ENCODE measurements at places on chromosomes 16 and 17.

GRCh38 chr17:41684035-41684434 lies 4.7 kb upstream of the EIF1 start:
- DNase-seq = no peak

DNA sequence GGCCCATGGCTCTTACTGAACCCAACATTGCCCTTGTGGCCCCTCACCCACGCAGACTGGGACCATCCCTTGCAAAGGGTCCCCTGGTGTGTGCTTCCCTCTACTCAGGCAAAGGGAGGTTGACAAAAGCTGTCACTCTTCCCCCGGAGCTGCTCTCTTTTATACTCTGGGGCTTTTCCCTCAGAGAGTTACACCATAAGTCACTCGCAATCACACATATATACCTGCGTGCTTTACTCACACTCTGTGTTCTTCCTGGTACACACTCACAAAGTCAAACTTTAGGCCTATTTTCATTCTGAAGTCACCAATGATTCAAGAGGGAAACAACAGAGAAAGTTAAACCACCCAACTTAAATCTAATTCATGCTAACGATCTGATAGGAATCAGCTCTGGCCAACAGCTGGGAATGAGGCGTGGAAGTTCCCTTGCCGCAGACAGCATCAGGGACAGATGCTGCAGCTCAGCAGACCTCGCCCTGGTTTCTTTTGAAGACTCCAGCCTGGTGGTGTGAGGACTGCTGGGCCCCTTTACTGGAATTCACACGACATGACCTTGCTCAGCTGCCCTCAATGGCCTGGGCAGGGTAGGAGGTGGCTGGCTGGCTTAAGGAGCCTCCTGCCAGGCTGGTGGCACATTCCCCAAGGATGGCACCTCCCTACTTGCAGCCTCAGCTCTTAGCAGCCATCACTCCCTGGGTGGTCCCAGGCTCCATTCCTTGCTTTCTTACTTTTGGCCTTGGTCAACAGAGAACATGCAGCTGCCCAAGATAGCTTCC lies 27.3 kb downstream of the HIC1 start:
- no peak for DNase-seq

GRCh38 chr16:67207249-67208091 lies 8.5 kb downstream of the ELMO3 start:
- no peak for DNase-seq

DNA sequence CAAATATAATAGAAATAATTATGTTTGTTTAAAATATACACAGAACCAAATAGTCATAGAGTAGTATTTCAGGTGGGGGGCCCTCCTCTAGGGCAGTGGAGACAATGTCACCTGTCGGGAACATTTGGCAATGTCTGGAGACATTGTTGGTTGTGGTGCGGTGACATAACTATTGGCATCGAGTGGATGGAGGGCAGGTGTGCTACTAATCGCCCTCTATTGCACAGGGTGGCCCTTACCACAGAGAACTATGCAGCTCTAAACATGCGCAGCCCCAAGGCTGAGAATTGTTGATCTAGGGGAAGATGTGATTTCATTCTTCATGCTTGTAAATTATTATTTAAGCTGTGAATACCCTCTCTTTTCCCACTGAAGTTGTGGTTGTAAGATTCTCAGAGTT lies 594.0 kb downstream of the WWOX start:
- DNase-seq = no peak

DNA sequence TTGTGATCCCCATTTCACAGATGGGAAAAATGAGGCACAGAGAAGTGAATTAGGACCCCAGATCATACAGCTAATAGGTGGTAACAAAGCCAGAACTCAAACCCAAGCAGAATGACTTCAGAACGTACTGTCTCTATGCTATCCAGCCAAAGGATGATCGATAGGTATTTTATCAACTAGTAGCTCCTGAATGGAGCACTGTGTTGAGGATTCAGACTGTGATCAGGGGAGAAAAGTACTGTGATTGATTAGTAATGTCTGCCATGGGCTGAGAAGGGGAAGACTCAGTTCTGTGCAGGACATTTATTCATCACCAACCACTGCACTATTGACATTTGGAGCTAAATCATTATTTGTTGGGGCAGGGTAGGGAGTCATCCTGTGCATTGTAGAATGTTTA lies 38.7 kb downstream of the CACNG4 start:
- no peak for DNase-seq

DNA sequence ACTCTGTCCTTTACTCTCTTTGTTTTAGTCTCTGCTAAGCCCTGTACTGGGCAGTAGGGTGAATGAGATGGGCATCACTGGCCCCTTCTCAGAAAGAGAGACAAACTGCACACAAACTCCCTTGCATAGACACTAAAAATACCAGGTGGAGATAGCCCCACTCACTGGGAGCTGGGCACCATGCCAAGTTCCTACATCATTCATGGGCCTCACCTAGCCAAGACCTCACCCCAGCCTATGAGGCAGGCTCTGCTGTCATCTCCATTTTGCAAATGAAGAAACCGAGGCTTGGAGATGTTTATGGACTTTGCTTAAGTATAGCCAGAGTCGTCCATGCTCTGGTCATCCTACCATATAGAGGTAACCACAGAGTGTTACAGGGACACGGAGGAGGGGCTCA lies 499.8 kb upstream of the CDH11 start:
- no peak for DNase-seq

- DNase-seq = no peak
Observed at GRCh38 chr17:55769625-55770000, 18.8 kb downstream of the PCTP start.

- no peak for DNase-seq
Observed at GRCh38 chr17:33302394-33302793, 9.3 kb upstream of the ASIC2 start.

DNA sequence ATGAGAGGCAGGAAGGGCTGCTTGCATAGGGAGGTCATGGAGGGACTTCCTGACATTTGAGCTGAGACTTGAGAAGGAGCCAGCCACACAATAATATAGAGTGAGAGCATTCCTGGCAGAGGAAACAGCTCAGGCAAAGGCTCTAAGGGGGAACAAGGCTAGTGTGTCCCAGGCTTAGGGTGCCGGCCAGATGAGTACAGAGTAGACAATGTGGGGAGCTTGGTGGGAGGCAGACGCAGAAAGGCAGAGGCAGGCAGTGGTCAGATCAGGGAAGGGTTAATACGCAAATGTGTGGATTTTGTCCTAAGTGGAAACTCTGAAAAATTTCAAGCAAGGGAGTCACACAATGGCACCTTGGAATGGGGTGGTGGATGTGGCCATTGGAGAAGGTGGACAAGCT lies 31.3 kb downstream of the CD300LB start:
- DNase-seq = no peak

DNA sequence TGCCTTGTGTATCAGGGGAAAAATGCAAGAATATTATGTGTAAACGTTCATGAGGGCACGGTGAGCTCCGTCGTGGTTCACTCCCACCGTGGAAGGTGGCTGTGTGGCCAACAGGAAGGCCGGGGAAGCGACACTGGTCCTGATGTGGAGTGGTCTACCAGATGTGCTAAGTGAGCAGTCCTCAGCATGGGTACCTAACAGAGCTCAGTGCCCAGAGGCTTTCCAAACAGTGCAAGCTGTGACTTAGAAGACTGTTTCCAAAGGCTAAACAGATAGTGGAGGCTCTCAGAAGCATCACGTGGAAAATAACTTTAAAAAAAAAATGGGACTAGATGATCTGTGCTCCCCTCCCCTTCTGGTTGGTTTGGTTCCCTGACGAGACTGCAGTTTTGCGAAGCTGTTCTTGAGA lies 199.3 kb upstream of the CHMP6 start:
- DNase-seq = no peak

DNA sequence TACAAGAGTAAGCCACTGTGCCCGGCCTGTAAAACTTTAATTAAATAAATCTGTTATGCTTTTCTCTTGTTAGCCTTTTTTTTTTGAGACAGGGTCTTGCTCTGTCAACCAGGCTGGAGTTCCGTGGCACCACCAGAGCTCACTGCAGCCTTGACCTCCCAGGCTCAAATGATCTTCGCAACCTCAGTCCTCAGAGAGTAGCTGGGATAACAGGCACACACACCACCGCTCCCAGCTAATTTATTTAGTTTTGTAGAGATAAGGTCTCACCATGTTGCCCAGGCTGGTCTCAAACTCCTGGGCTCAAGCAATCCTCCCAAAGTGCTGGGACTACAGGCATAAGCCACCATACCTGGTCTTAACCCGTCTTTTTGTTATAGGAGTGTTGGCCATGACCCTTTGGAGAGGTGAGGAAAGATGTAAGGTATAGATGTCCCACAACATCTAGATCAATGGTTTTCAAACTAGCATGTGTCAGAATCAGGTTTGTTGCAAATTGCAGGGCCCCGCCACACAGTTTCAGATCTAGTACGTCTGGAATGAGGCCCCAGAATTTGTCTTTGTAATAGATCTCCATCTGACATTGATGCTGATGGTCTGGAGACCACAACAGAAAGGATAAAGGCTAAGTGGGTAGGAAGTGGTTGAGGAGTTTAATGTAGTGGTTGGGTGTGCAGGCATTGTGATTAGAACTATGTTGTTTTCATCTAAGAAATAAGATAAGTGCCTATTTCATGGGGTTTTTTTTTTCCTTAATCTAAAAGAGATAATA lies 4.3 kb upstream of the GGA2 start:
- DNase-seq = no peak

- no peak for DNase-seq
Observed at GRCh38 chr17:48641541-48642058, 15.4 kb upstream of the HOXB9 start.

DNA sequence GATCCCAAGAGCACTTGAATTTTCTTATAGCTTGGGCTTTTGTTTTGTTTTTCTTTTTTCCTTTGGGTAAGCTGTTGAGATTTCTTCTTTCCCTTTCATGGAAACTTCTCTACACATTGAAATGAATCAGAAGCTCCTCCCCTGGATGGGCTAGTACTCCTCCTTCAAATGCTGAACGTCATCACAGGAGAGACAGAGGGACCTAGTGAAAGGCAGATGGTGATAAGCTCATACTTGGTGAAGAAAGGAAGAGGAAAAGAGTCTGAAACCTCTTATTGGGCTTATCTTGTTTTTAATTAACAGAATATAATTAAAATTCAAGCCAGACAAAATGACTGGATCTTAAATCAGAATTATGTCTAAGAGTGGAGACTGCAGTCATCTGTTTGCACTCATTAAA lies 147.3 kb downstream of the SNX11 start:
- DNase-seq = no peak

GRCh38 chr16:35184356-35184870 lies 1725.0 kb downstream of the TP53TG3F start:
- DNase-seq = no peak
